ENCODE measurements at places on chromosomes 3 and 15.
A peak's percentile ranks its signal among the peaks of the same experiment; 100 is the strongest.

DNA sequence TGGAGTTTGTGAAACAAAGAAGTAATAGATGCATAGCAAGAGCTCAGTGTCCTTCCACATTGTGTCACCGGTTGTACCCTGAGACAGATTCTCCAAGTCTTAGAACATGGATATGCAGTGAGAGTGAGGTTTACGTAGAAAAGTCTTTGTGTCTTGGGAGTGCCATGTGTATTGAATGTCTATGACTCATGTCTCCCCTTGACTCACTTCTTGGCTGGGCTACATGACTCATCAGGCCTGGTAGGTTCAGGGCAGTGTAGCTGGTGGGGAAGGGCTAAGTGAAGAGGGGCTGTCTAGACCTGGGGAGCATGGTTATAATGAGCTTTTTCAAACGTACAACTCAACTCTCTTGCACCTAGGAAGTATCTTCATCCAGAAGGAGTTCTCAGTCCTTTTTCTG is 167.4 kb downstream of the GAP43 start:
- DNase-seq = no peak

- no peak for DNase-seq
Observed at GRCh38 chr15:61091289-61091616, 137.8 kb downstream of the RORA start.

- DNase-seq = no peak
Observed at GRCh38 chr3:42751609-42752008, 21.4 kb downstream of the CCDC13 start.

- no peak for DNase-seq
Observed at GRCh38 chr3:58178528-58179234, 32.1 kb downstream of the DNASE1L3 start.

DNA sequence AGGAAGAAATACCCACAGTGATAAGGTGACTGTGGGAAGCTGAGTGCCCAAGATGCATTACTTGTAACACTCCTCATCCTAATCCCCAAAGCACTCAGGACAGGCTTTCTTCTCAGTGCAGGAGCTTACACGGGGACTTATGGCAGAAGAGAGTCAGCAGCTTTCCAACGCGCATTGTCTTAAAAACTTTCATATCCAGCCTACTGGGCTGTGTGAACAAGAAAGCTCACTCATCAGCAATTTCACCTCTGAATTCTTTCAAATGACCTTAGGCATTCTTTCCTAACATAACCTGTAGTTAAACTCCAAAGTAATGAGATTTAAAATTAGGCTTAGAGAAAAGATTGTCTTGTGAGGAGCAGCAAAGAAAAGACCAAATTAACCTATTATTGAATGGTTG is 132.3 kb downstream of the KCNAB1 start:
- no peak for DNase-seq

DNA sequence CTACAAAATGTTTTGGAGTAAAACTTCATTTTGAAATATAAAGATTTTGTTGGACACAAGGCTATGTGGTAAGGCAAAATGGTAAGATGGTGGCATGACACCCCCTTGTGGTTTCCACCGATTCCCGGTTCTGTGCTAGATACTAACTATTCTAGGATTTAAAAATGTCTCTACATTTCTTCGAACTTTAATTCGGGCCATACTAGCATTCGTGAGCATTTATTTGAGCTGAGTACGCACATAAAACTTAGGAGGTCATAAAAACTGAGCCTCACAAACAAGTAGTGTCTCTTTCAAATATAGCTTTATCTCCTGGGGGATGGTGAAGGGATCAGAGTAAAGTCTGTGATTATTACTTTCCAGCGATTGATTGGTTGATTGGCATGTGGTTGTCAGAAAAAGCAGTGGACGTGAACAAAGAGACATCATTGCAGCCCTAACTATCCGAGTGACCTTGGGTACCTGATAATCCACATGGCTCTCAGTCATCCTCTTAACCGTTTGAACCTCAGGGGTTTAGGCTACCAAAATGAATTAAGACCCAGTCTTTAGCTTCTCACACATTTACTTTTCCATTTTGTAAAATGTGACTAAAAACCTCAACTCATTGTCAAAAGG is 1.1 kb upstream of the ZNF639 start:
- DNase-seq = peak; percentile 42

DNA sequence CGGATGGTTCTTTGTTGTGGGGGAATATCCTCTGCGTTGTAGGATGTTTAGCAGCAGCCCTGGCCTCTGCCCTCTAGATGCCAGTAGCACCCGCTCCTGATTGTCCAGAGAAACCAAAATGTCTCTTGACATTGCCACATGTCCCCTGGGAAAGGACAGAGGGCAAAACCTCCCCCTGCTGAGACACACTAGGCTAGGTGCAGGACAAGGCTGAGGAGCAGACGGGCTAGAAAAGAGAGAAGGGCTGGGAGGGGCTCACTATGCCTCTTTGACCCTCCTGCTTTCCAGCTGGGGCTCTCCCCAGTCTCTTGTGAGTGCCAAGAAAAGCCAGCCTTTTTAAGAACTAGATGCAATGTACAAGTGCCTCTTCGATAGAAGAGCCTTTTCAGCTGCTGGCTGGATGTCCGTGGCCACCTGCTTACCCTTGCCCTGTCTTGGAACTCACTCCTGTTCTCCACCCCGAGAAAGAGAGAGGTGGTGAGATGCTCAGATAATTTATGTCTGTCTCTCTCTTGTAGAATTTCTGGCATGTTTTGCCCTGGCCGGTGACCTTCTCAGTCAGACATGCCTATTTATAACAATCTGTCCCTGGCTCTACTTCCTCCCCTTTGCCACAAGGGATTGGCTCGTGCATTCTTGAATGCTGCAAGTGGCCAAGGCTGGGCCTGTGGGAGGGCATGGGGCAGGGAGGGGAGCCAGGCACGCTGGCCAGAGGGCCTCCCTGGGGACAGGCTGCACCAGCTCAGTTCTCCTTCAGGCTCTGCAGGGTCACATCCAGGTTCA is 142.6 kb downstream of the RPLP1 start:
- DNase-seq = no peak

GRCh38 chr15:59298225-59298853 is 74.3 kb downstream of the MYO1E start:
- DNase-seq = no peak

DNA sequence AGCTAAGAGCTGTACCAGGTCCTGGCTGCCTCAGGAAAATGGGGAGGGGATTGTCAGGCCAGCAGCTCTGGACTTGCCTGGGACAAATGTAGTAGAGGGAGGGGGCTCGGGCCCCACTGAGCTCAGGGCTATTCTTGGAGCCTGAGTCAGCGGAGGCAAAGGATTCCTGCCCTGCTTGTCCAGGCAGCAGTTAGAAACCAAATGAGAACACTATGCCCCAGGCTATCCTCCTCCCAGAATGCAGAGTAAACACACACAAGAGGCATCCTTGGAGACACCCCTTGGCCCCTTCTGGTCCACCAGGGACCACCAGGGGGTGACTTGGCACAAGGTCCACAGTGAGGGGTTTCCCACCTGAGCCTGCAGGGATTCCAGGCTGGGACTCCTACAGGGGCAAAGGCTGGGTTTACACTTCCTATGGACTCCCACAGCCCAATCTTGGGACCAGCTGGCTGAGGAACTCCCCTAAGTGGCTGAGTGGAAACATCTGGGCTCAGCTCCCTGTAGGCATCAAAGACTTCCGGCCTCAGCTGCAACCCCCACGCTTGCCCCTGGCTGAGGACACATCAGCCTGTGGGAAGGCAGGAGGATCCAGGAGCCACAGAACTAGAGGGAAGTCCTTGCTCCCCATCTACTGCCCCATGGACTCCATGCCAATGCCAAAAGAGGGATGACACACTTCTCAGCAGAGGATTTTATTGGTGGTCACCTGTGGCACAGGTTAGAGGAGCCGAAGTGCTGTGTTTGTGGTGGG is 3.4 kb upstream of the COL7A1 start:
- no peak for DNase-seq

DNA sequence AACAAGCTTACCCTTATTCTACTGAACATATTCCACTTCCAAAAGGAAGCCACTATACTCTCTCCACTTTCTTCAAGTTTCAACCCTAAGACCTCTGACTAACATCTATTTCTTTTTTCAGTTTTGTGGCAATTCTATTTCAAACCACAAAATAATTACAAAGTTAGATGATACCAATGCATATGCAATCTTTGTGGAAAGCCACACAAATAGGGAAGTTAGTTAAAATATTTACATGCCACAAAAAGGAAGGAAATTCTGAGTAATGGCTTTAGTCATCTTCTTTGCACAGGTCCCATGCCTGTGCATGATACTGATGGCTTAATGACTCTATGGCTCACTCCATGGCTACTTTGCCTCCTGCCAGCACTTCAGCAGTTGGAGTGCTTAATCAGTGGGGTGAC is 57.0 kb upstream of the MCTP2 start:
- DNase-seq = peak; percentile 73

DNA sequence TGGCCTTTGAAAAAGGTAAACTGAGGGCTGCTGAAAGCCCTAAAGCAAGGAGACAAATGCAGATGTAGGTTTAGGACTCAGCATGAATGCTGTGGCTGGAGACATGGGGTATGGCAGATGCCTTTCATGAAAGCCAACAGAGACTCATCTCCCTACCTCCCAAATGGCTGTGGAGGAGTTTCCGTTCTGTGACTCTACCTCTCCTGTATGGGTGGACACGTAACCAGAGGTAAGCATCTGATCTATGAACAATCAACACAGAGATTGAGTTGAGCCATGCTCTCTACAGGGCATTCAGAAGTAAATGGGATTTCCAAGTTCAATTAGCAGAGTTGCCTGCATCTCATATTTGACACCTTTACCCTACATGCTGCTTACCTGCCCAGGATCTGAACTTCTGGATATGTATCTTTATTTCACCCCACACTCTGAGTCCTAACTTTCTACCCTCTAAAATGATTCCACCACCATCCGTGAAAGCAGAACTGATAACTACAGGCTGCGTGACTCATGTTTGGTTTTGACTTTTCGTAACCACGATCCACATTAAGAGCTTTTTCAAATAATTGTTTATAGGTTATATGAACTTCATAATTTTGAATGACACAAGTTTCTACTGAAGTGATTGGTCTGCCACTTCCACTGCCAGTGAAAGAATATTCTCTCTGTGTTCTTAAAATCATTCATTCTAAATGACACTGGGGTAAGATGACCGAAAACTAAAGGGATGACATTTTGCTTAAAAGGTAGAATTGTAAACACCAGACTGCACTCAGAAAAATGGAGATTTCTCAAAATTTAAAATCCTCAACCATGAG is 1058.7 kb downstream of the FHIT start:
- no peak for DNase-seq

DNA sequence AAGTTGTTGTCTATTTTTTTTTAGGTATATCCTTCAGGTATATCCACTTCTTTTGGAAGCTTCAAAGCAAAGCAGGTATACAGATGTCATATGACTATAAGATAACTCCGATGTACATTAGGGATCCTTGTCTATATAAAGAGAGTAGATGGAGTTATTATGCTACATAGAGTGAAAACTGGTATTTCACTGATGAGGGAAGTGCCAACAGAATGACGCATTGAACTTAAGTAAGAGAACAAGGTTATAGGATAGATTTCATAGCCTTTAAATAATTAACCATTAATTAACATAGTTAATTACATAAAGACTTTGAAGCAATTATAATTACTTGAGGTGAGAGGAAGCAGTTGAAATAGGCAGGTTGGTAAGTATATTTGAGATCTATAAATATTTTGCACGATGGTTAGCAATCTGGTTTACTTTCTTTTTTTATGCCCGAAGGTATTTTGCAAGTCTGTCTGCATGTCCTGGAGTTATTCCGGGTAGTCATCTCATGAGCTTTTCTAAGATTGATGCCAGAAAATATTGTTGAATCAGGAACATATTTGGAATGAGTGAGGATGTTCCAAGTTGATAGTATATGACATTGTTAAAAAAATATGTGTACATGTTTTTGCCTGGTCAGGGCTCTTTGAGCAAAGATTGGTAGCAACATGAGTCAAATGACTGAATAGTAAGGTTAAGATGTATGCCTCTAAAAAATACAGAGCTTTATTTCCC is 299.5 kb upstream of the KCNMB2 start:
- DNase-seq = no peak

- DNase-seq = no peak
Observed at GRCh38 chr3:158220575-158220974, 110.7 kb downstream of the RSRC1 start.

- DNase-seq = no peak
Observed at GRCh38 chr3:112374333-112374734, 41.4 kb downstream of the CD200 start.

DNA sequence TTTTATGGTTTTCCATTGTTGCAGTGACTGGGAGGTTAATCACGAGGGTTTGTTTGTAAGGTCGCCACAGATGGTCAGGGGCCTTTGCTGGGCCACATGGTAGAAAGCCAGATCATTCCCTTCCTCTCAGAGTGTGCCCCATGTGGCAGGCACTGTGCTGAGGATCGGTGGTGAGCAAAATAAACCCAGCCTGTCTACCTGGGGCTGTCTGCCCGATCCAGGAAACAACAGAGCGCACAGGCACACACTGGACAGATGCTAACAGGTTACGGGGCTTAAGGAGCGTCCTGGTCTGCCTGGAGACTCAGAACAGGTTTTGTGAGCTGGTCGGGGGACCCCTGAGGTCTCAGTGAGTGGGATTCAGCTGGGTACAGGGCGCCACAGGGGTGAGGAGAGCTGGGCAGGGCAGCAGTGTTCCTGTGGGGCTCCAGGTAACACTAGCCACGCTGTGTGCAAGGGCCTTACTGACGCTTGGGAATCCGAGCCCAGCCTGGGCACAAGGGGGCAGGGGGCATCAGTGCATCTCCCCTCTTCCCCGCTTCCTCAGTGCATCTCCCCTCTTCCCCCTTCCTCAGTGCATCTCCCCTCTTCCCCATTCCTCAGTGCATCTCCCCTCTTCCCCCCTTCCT is 136.4 kb downstream of the DNAJB8 start:
- DNase-seq = no peak

- DNase-seq = no peak
Observed at GRCh38 chr3:156608601-156609514, 53.9 kb upstream of the SSR3 start.

DNA sequence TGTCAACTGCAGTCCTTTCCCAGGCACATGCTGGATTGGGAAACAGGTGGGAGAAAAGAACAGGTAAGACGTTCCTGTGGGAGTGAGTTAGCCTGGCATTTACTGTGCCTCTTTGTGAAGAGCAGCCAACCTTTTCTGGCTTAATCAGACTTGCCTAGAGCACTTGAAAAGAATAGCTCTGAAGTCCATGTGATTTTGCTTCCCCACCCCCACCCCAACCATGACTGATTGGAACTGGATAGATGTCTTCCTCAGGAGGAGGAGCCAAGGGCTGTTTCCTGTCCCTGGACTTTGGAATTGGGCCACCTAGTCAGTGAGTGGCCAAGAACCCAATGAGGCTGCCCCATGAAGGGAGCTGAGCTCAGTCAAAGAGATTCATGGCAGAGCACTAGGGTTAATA is 4.7 kb upstream of the TMEM41A start:
- no peak for DNase-seq

- DNase-seq = no peak
Observed at GRCh38 chr15:66581972-66582537, 16.3 kb upstream of the LCTL start.

Measured in KG1 (cell line).